ENCODE measurements at places on chromosomes 1 and 21.

GRCh38 chr1:83583351-83584014 is 415.4 kb downstream of the TTLL7 start:
- DNase-seq = peak; percentile 1

GRCh38 chr1:58487002-58487401 is 59.5 kb downstream of the OMA1 start:
- no peak for DNase-seq

GRCh38 chr1:34276606-34277005 is 99.9 kb downstream of the C1orf94 start:
- DNase-seq = no peak

DNA sequence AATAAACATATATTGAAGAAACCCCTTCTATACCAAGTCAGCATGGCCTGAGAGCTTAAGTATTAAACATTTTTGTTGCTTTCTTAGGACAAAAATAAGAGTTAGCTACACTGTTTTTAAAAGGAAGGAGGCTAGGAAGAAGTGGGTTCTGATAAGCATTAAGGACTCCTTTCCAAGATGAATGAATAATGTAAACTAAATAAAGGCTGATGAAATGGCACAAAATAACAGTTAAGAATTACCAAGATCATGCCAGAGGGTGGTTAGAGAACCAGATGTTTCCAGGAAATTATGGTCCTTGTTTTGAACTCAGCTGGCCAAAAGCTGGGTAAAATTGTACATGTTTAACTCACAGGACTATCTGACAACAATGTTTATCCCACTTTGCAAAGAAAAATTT is 114.1 kb upstream of the ETS2 start:
- DNase-seq = no peak

- no peak for DNase-seq
These were observed 10.7 kb upstream of the ELF3 start for GRCh38 chr1:201999625-202000238.

- no peak for DNase-seq
These were observed 108.9 kb downstream of the NOS1AP start for GRCh38 chr1:162178432-162178831.

DNA sequence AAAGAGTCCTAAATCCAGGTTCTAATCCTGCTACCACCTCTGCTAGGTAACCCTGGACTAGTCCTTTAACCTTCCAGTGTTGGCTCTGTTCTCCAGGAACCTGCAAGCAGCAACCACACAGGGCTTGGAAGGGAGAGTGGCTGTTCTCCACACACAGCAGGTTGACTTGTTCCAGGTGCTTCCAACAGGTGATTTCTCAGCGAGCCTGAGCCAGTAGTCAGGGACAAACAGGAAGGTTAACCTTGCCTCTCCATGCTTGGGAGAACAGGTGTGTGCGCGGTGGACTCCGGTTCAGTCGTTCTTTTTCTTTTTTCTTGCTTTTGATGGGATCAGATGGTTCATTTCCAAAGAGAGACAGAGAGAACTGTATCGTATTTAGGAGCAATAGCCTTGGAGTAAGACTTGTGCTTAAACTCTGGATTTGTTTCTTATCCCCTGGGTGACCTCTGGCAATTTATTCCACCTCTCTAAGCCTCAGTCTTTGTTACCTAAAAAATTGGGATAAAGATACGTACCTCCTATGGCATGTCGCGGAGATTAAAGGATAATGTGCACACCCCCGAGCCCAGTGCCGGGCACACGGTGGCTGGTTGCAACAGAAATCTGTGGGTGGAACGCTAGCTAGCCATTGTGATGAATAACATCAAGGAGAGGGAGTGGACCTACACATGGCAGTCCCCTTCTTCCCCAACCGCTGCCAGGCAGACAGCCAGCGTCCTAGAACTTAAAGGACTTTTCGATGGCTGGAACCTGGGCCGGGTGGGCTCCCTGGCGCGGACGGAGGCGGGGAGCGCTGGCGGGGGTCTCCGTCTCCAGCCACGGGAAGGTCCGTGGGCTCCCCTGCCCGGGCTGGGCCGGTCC is 583 bp upstream of the CACHD1 start:
- no peak for DNase-seq

DNA sequence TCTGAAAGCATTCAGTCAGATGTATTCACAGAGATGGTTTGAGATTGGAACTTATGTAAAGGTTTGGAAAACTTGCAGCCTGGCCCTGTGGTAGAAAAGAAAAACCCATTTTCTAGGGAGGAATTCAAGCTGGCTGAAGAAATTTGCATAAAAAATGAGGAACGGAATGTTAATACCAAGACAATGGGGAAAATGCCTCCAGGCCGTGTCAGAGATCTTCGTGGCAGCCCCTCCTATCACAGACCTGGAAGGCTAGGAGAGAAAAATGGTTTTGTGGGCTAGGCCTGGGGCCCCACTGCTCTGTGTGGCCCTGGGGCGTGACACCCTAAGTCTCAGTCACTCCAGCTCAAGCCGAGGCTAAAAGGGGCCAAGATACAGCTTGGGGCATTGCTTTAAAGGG is 26.7 kb downstream of the NME7 start:
- DNase-seq = no peak

DNA sequence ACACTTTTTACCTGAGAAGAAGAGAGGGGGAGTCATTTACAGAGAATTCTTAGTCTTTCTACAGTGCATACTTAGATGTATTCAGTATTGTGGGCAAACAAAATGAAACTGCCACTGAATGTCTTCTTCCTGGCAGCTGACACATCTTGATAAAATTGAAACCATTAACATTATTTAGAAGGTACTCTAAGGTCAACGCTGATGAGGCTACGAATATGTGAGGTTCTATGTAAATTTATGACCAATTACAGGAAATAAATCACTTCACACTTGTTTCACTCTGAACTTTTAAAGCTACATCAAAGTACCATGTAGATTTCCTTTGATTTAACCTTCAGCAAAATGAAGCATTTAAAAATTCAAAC is 51.3 kb upstream of the GFI1 start:
- DNase-seq = no peak

DNA sequence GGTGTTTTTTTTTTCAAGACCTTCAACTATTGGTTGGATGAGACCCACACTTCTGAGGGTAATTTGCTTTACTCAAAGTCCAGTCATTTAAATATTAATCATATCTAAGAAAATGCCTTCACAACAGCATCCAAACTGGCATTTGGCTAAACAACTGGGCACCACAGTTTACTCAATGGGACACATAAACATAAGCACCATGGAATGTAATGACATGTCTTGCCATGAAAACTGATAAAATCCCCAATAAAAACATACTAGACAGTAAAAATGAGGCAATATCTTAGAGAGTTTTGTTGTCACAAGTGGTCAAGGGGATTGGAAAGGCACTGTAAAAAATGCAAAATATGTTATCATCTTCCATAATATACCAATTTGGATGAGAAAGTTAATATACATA is 838.8 kb upstream of the ADAMTS5 start:
- DNase-seq = no peak

- no peak for DNase-seq
These were observed 48.6 kb downstream of the CTH start for GRCh38 chr1:70459496-70460225.

- no peak for DNase-seq
These were observed 86.1 kb upstream of the ZNF281 start for GRCh38 chr1:200495901-200496300.

DNA sequence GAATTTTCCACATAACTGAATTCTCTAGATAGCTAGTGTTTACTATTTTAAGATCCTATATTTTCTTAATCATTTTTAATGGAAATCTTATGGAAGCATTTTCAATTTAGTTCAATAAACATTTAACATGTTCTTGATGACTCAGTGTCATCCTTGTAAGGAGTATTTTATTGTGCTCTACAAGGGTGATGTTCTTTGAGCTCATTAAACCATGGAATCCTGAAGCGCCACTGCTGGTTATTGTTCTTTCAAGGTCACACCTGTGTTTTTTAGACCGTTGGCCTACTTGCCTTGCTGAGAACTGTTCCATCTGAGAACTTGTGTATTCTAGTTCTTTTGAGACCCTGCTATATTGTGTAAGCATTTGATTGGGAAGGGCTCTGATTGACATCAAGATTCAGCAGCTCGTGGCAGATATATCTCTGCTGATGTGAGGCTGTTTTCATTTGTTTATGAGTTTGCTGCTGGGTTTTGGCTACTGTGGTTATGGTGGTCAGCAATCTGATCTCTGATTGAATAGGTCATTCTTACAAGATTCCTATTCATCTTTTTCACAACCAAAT is 132.0 kb downstream of the GIPC2 start:
- DNase-seq = no peak

DNA sequence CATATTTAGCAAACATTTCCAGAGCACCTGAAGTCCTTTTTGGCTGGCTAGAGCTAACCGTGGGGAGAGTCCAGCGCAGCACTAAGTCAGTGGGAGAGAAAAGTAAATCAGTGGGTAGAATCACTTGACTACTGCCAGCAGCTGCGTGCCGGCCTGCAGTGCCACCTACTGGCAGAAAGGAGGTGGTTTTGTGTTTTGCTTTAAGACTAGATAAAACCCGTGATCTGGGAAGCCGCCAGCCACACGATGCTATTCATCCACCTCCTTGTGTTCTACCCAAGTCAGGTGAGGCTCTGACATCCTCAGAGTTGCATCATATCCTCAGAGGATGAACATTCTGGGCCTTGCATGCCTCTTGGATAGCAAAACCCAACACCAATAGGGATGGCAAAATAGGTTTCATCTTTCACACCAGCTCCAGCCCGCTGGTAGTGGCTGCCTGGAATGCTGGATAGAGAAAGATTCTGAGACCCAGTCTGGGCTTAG is 14.1 kb upstream of the HEYL start:
- DNase-seq = peak; percentile 66

- DNase-seq = no peak
These were observed 24.8 kb downstream of the HSD11B1 start for GRCh38 chr1:209729436-209729835.

- DNase-seq = no peak
These were observed 8.3 kb downstream of the AHCTF1 start for GRCh38 chr1:246923482-246923881.

- no peak for DNase-seq
These were observed 72.6 kb upstream of the PGBD5 start for GRCh38 chr1:230498704-230499103.

DNA sequence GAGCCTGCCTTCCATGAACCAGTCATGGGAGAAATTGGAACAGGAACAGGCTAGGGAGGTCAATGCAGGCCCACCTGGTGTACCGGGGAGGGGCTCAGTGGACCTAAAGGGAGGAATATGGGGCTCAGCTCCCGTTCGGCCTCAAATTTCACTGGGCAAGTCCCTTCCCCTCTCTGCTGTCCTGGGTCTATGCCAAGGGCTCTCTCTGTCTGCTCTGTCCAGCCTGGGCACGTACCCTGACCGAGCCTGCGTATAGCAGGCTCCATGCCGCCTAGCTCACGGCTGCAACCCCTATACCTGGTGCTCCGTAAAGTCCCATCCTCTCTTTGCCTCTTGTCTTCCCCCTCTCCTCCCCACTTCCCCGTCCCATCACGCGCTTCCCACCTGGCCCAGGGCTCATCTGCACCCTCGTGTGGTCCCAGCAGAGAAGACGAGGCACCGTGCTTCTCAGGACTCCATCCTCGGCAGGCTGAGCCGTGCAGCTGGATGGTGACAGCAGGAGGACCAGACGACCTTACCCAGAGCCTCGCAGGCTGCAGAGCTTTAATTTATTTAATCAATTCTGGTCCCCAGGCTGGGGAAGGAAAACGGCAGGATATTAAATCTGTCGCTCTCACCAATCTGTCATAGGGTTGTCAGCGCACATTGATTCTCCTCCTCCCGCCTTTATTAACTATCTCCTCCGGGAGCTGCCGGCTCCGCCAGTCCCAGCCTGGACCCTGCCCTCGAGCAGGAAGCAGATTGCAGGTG is 25.0 kb upstream of the DISP3 start:
- DNase-seq = no peak

DNA sequence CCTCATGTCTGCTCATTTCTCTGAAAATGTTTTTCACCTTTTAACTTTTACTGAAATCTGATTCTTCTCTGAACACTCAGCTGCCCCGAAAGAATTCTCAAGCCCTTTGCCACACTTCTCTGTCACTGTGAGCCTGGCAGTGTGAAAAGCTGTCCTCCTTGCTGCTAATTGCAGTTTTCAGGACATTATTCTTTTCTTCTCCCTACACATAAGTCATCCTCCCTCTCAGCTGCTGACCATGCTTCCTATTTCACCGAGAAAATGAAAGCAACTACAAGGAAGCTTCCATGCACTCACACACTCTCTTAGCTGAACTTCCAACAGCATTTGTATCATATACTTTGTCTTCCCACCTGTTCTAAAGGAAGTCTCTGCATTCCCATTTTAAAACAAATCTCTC is 15.8 kb downstream of the OLFM3 start:
- DNase-seq = no peak

DNA sequence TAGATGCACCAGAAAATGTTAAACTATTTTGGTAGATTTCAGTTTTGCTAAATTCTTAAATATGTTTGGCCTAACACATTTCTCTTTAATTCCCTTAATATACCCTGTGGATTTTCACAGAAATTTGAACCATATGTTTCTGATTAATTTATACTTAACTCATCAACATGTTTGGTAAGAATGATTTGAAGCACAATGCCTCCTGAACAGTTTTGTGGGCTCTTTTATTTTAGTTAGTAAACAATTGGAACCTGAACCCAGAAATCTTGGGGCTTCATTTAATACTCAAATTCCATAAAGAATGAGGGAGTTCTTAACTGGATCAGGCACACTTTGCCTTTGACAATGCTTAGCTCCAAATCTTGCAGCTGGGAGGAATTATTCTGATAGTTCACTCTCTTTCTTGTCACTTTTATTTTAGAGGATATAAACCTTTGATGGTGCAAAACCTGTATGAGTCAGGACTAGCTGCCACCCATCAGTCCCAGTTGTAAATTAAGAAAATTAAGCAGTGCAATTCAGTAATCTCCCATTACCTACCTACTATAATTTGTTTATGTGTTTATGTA is 24.6 kb upstream of the LYPLAL1 start:
- no peak for DNase-seq

GRCh38 chr1:203081465-203082230 is 4.2 kb downstream of the MYOG start:
- DNase-seq = no peak

DNA sequence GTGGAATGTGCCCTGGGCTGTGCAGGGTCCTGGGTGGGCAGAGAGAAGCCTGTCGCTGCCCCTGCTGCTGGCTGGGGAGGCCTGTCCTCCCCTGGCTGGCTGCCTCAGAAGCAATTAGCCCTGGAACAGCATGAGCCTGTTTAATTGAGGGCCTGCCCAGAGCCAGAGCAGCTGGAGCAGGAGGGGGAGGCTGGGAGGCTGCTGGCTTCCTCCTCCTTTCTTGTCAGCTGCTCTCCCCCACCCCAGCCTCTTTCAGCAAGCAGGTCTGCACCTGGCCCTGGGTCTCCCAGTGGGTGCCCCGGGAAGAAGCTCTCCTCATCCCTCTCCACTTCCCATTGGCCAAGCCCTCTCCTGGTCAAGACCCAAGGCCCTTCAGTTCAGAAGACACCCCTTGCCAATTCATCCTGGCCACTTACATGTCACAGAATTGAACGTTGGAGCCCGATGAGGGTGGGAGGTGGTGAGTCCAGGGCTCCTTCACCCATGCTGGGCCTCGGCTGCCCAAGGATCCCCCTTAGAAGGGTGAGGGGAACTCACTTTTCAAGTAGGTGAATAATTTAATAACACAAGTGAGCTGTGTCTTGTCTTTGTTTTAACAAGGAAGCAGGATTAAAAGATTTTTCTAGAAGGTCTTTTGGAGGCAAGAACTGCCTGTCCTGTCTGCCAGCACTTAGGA is 13.2 kb downstream of the AMPD2 start:
- no peak for DNase-seq

GRCh38 chr1:40383095-40383487 is 9.6 kb downstream of the SMAP2 start:
- no peak for DNase-seq

- DNase-seq = no peak
These were observed 9.4 kb downstream of the C1orf116 start for GRCh38 chr1:207022996-207023679.

Data from activated naive CD4-positive, alpha-beta T cell (primary cell).